ENCODE measurements at places on chromosomes 1 and 21.

DNA sequence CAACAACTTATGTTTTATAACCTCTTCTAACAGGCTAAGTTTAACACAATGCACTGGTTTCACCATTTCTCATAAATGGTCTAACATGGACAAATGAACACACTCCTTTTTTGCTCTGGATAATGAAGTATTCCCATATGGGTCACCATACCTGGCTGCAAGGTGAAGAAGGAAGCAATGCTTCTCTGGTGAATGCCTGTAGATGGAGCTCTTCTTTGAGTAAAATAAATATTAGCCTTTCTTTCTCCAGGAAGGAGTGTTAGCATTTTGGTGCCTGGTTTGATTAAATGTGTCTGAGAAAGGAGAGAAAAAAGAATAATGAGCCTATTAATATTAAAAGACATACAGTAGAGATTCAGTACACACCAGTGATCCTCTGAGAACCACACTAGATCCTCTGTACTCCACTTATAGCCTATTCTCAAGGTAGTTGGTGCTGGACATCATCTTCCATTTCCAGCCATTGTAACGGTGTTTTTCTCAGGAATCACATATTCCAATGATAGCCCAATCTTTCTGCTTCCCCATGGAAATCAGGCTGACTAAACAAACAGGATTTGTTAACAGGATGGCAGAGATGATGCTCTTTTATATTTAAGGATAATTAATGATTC is 17.6 kb downstream of the MTFR1L start:
- no peak for DNase-seq

DNA sequence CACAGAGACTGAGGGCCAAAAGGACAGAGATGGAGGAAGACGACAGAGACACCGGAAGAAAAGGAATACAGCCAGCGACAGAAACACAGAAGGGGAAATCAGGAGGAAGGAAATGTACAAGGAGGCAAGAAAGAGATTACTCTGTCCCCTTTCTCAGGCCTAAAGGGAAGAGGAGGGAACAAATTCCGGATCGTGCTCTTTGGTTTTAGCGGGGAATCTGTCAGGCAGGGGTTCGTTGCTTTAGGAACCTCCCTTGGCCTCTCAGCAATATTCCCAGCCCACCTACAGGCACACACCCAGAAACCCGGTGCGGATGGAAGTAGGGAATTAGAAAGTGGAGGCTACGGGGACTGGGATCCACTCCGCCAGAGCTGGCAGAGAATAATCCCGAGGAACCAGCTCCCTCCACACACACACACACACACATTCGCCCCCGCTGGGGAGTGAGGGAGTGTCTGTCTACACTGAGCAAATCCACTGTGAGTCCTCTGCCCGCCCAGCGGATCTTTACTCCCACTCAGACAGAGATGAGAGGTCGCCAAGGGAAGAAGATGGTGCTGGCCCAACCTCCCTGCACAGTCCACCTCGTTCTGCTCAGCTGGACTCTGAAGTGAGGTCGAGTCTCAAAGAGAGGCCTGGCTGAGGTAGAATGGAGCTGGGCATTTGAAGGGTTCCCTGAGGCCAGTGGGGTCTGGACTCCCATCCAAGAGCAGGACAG is 5.7 kb downstream of the TAL1 start:
- DNase-seq, result no peak

GRCh38 chr21:46556802-46557201 is 48.1 kb downstream of the S100B start:
- DNase-seq, result no peak

GRCh38 chr1:162977944-162978568 is 91.1 kb upstream of the RGS4 start:
- DNase-seq, result no peak

DNA sequence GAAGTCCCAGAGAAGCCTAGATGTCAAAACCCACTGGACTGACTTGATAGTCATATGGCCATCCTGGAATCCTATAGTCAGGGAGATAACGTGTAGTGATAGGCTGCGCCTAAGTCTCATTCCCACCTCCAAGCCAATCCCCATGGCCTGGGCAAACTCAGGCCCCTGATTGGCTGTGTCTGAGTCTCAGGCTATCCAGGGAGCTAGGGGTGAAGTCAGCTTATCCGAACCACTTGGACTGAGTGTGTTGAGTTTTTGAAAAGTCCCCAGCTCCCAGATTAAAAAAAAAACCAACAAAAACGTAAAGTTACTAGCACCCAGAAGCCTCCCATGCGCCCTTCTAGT is 51.6 kb downstream of the PIK3CD start:
- DNase-seq, result no peak

GRCh38 chr1:41377397-41377796 is 16.2 kb downstream of the FOXO6 start:
- DNase-seq, result no peak

DNA sequence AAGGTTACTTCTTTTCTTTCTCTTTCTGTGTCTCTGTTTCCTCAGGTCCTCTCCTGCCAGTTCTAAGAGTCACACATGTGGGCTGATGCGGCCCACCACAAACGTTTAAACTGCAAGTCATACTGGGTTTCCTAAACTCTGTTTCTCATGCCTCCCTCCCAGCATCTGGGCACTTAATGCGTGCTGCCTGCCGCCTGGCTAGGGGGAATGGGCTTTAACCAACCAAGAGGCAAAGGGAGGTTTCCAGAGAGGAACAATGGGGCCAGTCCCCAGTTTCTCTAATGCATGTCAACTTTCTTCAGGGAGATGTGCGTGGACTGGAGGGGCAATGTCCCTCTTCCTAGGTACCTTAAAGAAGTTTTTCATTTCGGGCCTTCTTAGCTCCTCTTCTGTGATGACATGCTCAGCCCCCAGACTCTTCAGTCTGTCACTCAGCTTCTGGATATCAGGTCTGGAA is 19.9 kb upstream of the SRSF4 start:
- no peak for DNase-seq

GRCh38 chr1:236733653-236734052 is 47.4 kb downstream of the ACTN2 start:
- DNase-seq, result no peak

GRCh38 chr1:95506736-95507414 is 272.9 kb downstream of the RWDD3 start:
- no peak for DNase-seq

DNA sequence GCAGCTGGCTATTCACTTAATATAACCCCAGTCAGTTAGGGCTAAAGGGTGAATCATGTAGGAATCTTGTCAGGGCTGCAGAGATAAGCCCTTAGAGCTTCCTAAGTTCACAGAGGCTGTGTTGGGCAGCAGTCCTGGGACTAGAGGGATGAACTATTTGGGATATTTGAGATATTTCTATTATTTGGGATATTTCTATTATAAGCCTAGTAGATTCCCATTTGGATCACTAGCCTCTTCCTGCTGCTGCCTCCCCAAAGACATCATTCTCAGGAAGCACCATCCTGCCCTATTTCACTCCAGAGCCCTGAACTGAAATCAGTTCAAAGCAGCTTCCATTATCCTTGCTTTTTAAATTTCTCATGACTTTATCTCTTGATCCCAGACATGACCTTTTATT is 501.3 kb downstream of the NUF2 start:
- no peak for DNase-seq

GRCh38 chr1:210132582-210132981 is 100.0 kb upstream of the SERTAD4 start:
- DNase-seq, result no peak

DNA sequence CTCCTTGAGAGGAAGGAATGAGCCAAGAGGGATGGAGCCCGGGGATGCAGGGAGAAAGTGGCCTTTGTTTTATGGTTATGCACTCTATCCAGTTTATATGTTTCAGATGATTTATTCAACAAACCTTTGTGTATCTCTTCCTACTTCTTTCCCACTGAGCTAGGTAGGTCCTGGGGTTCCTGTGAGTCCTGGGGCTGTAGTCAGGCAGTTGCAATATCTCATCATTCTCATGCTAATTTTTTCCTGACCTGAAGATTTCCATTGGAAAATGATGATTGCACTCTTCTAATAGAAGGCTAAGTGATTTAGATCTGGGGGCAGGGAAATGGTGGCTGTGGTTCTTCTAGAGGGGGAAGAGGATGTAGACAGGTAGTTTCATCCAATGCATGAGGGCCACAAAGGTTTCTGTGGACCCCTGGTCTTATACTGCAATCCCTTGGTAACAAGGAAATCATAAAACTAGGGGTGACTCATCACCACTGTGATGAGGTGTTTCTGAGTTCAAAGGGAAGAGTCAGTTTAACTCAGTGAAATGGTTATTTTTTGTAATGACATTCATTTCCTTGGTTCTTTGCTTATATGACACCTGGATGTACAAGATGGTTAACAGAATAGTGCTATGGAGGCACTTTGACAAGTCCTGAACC is 20.2 kb downstream of the B3GALT5 start:
- no peak for DNase-seq

DNA sequence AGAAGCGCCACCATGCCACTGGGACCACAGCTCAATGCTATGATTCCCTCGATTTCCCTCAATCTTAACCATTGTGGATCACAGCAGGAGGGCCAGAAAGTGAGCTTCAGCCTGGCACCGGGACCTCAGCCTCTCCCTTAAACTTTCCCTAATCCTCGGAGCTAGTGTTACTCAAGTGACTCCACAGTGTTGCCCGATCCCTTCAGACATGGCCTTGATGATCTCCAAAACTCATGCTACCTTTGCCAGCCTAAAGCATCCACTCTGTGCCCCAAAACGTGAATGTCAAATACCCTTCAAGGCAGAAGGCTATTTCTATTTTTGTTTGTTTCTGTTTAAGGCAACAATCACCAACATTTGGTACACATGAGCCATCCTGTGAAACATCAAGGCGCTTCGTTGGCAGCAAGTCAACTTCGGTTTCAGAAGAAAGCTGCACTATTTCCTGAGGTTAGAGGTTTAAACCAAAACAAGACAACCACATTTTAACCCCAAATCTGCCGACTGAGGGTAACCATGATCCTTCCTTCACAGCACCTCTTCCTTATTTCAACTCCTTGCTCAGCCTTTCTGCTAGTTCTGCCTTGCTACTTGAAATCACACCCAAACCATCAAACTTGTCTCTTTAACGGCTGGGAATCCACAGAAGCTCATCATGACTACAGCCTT is 94.4 kb upstream of the KRTAP19-8 start:
- no peak for DNase-seq
